ENCODE measurements at places on chromosomes 1 and 21. TPM values are rescaled to one million over a fixed set of nuclear protein-coding genes. Genes with fewer than 3 reads are reported as not detected.

Gene DRAM2
- total RNA-seq, result 67.0 TPM

Gene PI4KB
- total RNA-seq, result 44.8 TPM

Gene IFI44
- 34.0 TPM for total RNA-seq

Gene NTMT2
- total RNA-seq, result not detected

Gene CBR3
- 37.6 TPM for total RNA-seq

Gene CADM3
- 1.2 TPM for total RNA-seq

Gene MAP1LC3C
- 1.6 TPM for total RNA-seq

Gene CLEC20A
- not detected for total RNA-seq

Gene CFAP107
- not detected for total RNA-seq

Gene PRKAA2
- total RNA-seq, result 2.5 TPM

Gene ZFP69
- 3.9 TPM for total RNA-seq

Gene PKP1
- total RNA-seq, result 0.54 TPM

Gene LRRC52
- not detected for total RNA-seq

Gene DNASE2B
- not detected for total RNA-seq

Gene SOD1
- 294 TPM for total RNA-seq

Gene NOS1AP
- total RNA-seq, result 0.97 TPM

Gene SYNC
- 116 TPM for total RNA-seq

Gene TNFRSF9
- 0.65 TPM for total RNA-seq

Gene CD1B
- not detected for total RNA-seq

Gene GNAT2
- total RNA-seq, result 0.22 TPM

Gene IFI16
- total RNA-seq, result 48.9 TPM

Gene CD247
- total RNA-seq, result not detected

Gene JAM2
- total RNA-seq, result 0.78 TPM

Gene SH3BGR
- total RNA-seq, result 1.4 TPM

Gene METTL13
- total RNA-seq, result 18.5 TPM

Gene ARHGAP30
- not detected for total RNA-seq

Gene CA6
- not detected for total RNA-seq

Gene ABCA4
- 0.78 TPM for total RNA-seq

Gene CFHR4
- total RNA-seq, result not detected

Gene ZBTB21
- 15.6 TPM for total RNA-seq

Gene HPCAL4
- total RNA-seq, result not detected

Gene FGR
- total RNA-seq, result 0.13 TPM

Gene DCST1
- total RNA-seq, result not detected

Gene LRRC38
- not detected for total RNA-seq

Gene BNIPL
- total RNA-seq, result 0.32 TPM

Gene ATAD3C
- total RNA-seq, result 0.13 TPM

Gene RGSL1
- total RNA-seq, result not detected

Gene ERG
- 102 TPM for total RNA-seq

All from articular chondrocyte of knee joint (primary cell).